Aorta (tissue), 5 donors: ENCODE measurements at places on chromosomes 4 and X. TPM values are rescaled to one million over a fixed set of nuclear protein-coding genes. Genes with fewer than 3 reads are reported as not detected.
A peak's percentile ranks its signal among the peaks of the same experiment; 100 is the strongest.

DNA sequence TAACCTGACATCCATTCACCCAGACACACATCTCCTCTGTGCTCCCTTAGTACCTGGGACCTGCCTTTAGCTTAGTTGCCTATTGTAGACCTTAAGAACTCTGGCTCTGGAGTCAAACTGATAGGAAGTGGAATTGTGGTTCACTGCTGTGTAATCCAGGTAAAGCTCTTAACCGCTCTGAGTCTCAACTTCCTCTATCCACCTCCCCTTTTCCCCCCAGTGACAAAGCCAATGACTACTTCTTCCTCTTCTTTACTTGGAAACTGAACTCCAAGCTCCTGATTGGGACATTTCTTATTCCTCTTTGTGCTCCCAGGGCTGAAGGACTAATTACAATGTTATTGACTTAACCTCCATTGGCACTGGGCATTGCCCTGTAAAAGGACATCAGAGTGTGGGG lies 94.1 kb downstream of the DRD5 start:
- H3K4me3 ChIP-seq, result no peak overlapping the region
- H3K27ac ChIP-seq, result no peak overlapping the region
- H3K4me1 ChIP-seq, result no peaks in the 10 kb centered on the region
- no peak for DNase-seq
- H3K36me3 ChIP-seq, result no peaks in the 10 kb centered on the region

- no peaks in the 10 kb centered on the region for H3K36me3 ChIP-seq
- no peaks in the 10 kb centered on the region for H3K27me3 ChIP-seq
- DNase-seq, result peak; percentile 97
These were observed 14.7 kb upstream of the ANXA5 start for GRCh38 chr4:121711263-121712000.

DNA sequence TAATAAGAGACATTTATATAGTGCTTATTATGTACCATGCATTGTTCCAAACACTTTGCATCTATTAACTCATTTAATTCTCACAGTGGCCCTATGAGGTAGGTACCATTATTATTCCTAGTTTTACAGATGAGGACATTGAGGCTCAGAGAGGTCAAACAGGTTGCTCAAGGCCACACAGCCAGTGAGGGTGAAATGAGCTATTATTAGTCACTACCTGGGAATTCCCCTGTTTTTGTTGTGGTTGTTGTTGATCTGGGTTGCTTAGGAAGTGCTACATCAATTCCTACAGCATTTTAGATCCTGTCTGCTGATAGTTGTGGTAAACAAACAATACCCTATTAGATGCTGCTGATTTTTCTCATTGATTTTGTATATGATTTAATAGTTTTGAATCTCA lies 41.2 kb downstream of the APLN start:
- H3K4me1 ChIP-seq, result no peaks in the 10 kb centered on the region
- H3K27ac ChIP-seq, result no peak overlapping the region
- no peaks in the 10 kb centered on the region for H3K36me3 ChIP-seq
- no peak for DNase-seq

GRCh38 chrX:109270580-109271484 lies 211.1 kb downstream of the GUCY2F start:
- no peaks in the 10 kb centered on the region for H3K27me3 ChIP-seq
- H3K4me3 ChIP-seq, result no peak overlapping the region
- DNase-seq, result no peak
- H3K27ac ChIP-seq, result no peak overlapping the region
- H3K36me3 ChIP-seq, result no peaks in the 10 kb centered on the region
- no peaks in the 10 kb centered on the region for H3K4me1 ChIP-seq

GRCh38 chr4:40307627-40308497 lies 27.3 kb upstream of the CHRNA9 start:
- H3K4me1 ChIP-seq, result no peaks in the 10 kb centered on the region
- H3K4me3 ChIP-seq, result no peak overlapping the region
- no peak for DNase-seq

DNA sequence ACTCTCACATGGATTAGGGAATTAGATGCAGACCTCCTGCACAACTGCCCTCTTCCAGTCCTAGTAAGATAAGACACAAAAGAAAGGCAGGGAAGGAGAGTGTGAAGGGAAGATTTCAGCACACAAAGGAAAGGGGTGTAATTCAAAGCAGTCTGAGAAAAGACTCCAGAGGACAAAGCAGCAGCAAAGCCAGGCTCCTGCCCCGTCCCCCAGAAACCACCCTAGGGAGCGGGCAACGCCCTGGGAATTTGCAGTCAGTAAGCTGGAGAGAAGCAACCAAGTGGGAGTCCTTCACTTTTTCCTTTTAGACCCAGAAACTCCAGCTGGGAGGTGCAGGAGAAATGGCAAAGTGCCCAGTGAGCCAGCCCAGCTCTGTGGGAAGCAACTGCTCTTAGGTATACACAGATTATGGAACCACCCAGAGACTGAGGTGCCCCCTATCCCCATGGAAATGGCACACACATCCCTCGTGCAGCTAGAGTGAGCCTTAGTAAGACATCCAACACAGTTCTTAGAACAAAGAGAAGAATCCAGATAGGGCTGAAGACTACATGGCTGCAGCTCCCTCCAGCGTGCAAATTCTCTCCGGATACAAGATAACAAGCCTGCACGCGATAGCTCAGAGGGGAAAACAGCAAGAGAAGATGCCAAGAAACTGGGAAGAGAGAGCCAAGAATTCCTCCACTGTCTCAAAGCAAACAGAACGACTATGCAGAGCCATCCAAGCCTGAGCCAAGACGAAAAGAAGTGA lies 26.5 kb upstream of the IRAK1 start:
- H3K4me1 ChIP-seq, result no peaks in the 10 kb centered on the region
- H3K27ac ChIP-seq, result no peak overlapping the region
- H3K27me3 ChIP-seq, result no peaks in the 10 kb centered on the region
- DNase-seq, result no peak

DNA sequence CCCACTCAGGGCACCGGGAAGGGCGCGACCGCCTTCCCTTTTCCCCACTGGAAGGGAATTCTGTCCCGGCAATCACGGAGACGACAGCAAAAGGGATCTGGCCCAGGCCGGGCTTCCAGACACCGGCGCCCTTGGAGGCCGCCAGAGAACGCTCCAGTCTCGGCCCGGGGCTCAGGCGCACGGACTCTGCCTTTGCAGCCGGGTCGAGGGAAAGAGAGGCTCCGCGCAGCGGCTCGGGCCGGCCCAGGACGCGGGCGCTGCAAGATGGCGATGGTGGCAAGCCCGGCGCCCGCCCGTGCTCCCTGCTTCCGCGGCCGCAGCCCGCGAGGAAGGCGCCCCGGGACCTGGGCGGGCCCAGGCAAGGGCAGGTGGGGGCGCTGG lies 1.1 kb downstream of the CTBP1 start:
- no peaks in the 10 kb centered on the region for H3K36me3 ChIP-seq
- peak overlapping the region; percentile 50 for H3K27ac ChIP-seq
- H3K4me1 ChIP-seq, result no peaks in the 10 kb centered on the region
- H3K4me3 ChIP-seq, result peak overlapping the region; percentile 82
- DNase-seq, result no peak
- H3K27me3 ChIP-seq, result no peaks in the 10 kb centered on the region

- no peak overlapping the region for H3K4me3 ChIP-seq
- no peaks in the 10 kb centered on the region for H3K36me3 ChIP-seq
- H3K27ac ChIP-seq, result no peak overlapping the region
- DNase-seq, result no peak
- no peaks in the 10 kb centered on the region for H3K27me3 ChIP-seq
- no peaks in the 10 kb centered on the region for H3K4me1 ChIP-seq
These were observed 159.9 kb upstream of the MED14 start for GRCh38 chrX:40895246-40895645.

Gene SOWAHD
- 0.45 TPM for total RNA-seq

Gene XAGE1B
- total RNA-seq, result not detected
